ENCODE measurements at places on chromosomes 7 and 10.
A peak's percentile ranks its signal among the peaks of the same experiment; 100 is the strongest.

- DNase-seq: no peak
These were observed 461.2 kb downstream of the INHBA start for GRCh38 chr7:41241641-41242040.

DNA sequence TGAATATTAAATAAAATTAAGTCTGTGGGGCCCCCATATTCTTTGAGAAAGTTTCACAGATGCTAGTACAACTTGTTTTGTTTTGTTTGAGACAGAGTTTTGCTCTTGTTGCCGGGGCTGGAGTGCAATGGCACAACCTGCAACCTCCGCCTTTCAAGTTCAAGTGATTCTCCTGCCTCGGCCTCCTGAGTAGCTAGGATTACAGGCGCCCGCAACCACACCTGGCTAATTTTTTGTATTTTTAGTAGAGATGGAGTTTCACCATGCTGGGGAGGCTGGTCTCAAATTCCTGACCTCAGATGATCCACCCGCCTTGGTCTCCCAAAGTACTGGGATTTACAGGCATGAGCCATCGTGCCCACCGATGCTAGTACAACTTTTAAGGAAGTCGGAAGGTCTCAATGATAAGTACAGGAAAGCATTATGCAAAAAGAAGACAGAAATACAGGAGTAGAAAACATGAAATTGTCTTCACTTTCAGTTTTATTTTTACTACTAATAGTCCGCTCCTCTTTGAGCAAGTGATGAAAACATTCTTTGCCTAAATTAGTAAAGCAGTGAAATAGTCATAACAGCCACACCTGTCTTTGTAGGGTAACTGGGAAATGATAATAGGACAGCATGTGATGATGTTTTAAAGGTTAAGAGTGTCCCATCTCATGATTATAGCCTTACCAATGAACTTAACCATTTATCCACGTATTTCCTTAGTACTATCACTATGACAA lies 147.5 kb downstream of the SEMA3D start:
- no peak for DNase-seq

GRCh38 chr10:97640868-97641811 lies 669 bp downstream of the PI4K2A start:
- peak; percentile 24 for DNase-seq

GRCh38 chr10:121079226-121079625 lies 228.1 kb downstream of the WDR11 start:
- no peak for DNase-seq

GRCh38 chr7:77157446-77157845 lies 35.0 kb downstream of the CCDC146 start:
- DNase-seq: peak; percentile 15

GRCh38 chr7:102891693-102892261 lies 21.0 kb upstream of the LRRC17 start:
- DNase-seq: peak; percentile 81

Measured in renal cortical epithelial cell (primary cell).